Stimulated activated CD4-positive, alpha-beta T cell treated with anti-CD3 and anti-CD28 coated beads, Interleukin-4, amount 100 ng/mL, for 4 hours (primary cell): ENCODE measurements at places on chromosomes 13 and 19.

- DNase-seq = no peak
Measured at GRCh38 chr13:104645786-104646185, 1579.6 kb upstream of the SLC10A2 start.

GRCh38 chr13:97753942-97754670, 199.4 kb upstream of the IPO5 start:
- DNase-seq = no peak

- no peak for DNase-seq
Measured at GRCh38 chr13:32582991-32583390, 3.3 kb upstream of the PDS5B start.

DNA sequence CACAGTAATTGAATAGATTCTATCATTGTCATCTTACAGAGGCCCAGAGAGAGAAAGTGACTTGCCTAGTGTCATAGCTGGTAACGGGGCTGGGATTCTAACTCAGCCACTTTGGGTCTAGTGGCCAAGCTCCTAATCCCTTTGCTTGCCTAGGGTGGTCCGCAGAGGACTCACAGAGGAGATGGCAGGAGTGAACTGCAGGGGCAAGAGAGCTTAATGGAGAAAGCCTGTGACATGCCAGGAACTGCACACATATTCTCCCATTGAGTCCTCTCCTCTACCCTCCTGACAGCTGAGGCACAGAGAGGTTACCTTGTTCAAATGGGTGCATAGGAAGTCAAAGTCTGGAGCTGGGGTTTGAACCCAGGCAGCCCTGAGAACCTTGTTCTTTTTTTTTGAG, 2.7 kb downstream of the LSR start:
- no peak for DNase-seq

DNA sequence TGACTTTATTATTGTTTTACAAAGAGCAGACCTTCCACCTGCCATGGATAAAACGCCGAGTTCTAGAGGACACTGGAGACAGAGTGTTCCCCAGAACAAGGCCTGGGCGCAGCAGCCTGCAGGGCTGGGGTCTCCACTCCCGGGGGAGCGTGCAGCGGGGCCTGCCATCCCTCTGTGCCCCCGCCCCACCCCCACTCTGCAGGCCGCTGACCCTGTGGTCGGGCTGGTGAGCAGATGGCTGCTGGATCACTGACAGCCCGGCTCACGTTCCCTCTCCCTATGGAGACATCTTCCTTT, 8.6 kb upstream of the PTBP1 start:
- no peak for DNase-seq

DNA sequence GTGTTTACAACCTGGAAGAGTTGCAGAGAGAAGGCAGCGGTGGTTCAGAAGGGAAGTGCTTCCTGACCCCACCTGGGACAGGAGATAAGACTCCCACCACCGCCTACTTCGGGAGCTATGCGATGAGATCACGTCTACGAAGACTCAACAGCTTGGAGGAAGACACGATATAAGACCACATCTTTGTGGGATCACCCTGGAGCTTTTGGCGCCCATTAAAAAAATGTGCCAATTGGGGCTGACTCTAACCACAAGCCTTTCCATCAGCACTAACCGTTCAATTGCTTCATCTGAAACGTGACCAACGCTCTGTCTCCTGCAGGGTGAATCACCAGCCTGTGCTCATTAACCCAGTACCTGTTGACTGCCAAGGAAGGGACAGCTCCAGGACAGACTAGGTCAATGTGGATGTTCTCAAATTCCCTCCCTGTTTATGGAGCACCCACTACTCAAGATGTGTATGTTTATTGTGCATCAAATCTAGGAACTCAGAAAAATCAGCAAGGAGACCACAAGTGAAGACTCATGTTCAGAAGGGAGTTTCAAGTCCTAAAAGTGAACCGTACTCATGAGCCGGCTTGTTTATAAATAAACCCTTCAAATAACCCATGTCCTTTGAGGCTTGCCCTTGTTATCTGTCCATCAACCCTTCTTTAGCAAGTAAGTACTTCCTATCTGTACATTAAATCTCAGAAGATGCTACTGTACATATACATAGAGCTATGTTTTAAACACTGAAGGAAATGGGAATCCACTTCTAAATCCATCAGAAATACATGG, 67.5 kb downstream of the LATS2 start:
- no peak for DNase-seq

DNA sequence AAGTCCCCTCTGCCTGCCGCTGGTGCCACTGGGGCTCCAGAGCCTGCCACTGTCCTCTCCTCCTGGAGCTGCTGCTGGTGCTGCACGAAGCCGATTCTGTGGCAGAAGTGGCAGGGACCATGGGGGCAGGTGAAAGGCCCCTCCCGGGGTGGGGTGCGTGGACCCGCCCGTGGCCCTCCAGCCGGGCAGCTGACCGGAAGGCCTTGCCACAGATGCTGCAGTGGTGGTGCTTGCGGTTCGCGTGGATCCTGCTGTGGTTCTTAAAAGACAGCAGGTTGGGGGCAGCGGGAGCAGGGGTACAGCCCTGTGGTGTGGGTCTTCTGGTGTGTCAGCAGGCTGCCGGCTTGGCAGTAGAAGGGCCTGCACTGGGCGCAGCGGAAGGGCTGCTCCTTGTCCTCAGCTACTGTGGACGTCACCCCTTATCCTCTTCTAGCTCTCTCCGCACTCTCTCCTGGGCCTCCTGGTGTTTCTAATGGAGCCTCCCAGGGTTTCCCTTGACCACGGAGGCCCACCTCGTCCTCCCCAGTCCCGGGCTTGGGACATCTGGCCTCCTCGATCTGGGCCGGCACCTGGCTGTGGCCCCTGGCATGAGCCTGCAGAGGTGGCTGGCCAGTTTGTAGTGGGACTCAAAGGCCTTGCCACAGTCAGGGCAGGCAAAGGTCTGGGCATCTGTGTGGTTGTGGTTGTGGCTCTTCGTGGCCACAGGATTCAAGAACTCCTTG, 380.4 kb downstream of the OLFM4 start:
- DNase-seq = no peak

DNA sequence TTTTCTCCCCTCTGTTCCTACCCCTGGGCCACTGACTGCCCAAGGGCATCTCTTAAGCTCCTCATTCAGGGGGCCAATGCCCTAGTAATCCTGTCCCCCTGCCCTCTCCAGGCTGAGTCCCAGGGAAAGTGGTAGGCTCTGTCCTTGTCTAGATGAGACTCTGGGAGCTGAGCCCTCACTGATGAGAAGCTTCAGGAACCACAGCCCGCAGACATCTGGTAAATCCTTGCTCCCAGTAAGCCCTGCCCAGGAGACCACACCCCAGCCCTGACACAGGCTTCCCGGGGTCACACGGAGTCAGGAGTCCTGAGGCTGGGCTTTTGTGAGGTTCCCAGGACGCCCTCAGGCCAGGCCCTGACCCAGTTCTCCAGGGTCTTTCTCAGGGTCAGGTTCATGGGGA, 1.9 kb downstream of the CEACAM4 start:
- DNase-seq = no peak

GRCh38 chr19:12333162-12334159, at the start of gene ZNF563:
TSS of gene ZNF563 (minus strand) at chr19:12333633. CDS start at chr19:12333482, 151 bp downstream.
- DNase-seq = peak; percentile 99

DNA sequence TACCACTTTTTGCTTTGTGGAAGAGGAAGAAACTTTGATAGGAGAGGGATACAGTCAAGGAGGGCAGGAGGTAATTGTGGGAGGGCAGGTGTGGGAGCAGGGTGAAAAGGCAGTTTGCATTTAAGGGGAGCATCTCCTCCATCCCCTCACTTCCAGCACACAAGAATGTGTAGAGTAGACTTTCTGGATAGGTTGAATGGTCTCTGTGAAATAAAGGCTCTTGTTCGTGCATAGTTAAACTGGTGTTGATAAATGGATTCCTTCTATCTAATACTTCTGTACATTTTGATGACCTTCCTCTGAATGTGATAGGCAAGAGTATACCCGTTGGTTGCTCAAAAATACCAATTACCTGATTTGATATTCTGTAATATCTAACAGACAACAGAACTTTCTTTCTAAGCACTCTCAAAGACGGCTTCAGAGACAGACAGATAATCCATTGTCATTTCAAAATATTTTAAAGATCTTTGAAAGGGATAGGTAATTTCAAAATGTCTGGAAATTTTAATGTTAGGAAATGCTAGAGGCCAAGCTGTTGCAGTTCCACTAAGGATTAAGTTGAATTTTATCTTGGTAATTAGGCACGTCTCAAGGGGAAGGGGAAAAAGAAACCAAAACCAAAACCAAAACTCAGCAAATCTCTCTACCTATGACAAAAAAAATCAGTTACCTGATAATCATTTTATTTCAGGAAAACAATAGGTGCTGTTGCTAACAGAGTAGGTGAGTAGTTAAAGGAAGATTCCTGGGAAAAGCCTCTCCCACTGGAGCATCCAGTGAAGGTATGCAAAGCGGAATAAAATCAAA, 302.6 kb downstream of the COG6 start:
- DNase-seq = no peak

GRCh38 chr13:45205124-45205523, 4.3 kb upstream of the KCTD4 start:
- no peak for DNase-seq

- DNase-seq = no peak
Measured at GRCh38 chr13:110592665-110593064, 22.7 kb upstream of the NAXD start.

- DNase-seq = no peak
Measured at GRCh38 chr13:110457361-110457760, 104.2 kb downstream of the RAB20 start.

- DNase-seq = no peak
Measured at GRCh38 chr19:50173127-50173526, 10.0 kb upstream of the IZUMO2 start.

DNA sequence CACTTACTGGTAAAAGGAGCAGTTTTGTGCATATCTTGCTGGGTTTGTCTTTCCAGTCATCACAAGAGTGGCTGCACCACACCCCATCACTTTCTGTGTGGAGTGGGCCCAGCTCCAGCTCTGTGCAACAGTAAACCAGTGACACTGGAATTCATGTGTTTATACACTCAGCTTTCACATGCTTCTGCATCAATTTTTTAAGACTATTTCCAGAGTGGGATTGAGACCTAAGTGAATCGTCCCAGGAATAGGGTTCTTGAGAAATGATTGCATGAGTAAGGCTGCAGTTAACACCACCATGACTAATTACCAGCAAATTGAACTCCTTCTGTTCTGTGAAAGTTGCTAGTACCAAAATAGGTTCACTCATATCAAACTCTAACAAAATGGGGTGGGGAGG, 5.3 kb upstream of the CFAP97D2 start:
- no peak for DNase-seq

- DNase-seq = peak; percentile 68
Measured at GRCh38 chr13:80342471-80343371, 1.8 kb upstream of the SPRY2 start.

DNA sequence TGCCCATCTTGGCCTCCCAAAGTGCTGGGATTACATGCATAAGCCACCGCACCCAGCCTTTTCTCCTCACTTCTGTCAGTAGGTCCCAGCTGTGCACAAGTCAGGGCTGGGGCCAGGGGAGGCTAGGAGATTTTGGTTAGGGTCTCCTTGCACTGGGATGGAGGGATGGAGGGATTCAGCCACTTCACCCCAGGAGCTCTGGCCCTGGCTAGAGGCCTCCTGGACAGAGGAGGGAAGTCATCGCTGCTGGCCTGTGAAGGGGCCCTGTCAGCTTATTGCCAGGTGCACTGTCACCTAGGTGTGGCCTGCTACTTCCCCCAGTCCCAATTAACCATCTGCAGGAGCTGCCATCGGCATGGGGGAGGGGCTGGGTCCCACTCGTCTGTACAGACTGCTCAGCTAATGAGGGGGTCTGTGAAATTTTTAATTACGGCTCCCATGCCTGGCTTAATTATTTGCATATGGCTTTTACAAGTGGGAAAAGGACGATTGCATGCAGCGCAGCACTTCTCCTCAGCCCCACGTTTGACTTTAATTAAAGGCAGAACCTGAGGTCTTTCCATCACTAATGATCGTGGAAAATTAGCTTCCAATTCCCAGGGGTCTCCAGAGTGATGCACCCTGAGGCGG, 52.4 kb downstream of the CHST8 start:
- DNase-seq = no peak

DNA sequence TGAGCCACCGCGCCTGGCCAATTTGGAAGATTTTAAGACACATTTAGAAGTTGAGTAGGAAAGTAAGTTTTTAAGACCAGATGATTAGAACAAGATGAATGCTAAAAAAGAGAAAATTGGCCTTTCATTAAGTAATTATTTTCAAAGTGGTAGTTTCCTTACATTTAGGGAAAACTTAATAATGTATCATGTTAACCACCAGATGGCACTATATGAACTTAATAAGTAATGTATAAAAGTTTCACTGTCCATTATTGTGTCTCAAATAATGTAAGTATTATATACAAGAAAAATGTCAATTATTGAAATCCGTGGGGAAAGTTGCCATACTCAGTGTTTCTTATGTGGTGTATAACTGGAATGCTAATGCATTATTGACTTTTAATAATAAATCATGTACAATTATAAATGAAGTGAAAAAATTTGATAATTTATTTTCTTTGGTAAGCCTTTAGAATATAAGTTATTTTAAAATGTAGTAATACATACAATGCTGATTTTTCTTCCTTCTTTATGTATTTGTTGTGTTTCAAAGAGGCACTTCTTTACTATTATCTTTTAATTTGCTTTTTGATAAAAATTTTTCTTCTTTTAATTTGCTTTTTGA, 29.2 kb downstream of the COG6 start:
- no peak for DNase-seq

DNA sequence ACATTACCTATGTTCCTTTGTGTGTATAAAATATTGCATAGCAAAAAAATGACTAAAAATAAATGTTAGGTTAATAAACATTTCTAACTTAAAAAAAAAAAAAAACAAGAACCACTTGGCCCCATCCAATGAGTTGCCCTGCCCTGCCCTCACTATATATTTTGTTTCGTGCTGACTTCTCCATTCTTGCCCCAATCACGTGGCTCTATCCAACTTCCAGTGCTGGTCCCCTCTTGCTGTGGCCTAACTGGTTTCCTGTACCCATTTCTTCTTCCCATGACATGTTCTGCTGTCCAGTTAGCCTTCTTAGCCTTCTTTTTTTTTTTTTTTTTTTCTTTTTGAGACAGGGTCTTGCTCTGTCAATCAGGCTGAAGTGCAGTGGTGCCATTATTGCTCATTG, 151.6 kb downstream of the FOXO1 start:
- no peak for DNase-seq

DNA sequence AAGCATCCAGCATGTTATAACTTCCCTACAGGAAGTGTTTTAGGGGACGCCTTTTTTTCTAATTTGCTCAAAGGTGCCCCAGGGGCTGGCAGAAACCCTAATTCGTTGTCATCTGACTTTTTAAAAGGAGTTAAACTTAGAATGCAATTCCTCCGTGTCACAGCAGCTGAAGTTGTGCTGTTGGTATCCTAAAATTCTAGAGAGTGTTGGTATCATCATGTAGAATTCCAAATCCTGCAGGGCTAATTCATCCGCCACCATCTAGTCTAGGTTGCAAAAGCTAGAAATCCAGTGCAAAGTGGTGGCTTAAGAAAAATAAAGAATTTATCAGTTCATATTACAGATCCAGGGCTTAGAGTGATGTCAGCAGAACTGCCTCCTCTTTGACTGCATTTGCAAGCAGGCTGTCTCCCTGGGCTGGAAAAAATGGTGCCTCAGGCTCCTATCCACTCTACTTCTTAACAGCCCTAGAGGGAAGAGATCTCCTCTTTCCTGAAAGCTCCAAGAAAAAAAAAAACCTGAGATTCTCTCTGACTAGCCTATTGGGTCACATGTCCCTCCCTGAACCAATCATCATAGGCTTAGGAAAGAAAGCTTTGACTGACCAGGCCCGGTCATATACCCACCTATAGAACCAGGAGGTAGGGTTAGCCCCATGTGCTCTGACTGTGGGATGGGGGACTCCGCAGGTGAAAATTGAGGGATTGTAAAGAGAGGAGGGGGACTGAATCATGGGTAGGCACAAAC, 73.0 kb downstream of the MAP4K1 start:
- DNase-seq = no peak
